Tibial nerve (tissue), 4 donors: ENCODE measurements at places on chromosomes 3 and 15. TPM values are rescaled to one million over a fixed set of nuclear protein-coding genes. Genes with fewer than 3 reads are reported as not detected.

Gene IL17RD
- 10.0 TPM for total RNA-seq

Gene MORC1
- total RNA-seq: not detected

Gene TMEM44
- total RNA-seq: 17.4 TPM

Gene SLC15A2
- total RNA-seq: 0.59 TPM

Gene SLC12A1
- total RNA-seq: not detected

Gene DAPK2
- 54.0 TPM for total RNA-seq

Gene PARP15
- total RNA-seq: 3.6 TPM

Gene SERPINI2
- total RNA-seq: not detected

Gene CDHR4
- total RNA-seq: 1.3 TPM

Gene UCN2
- total RNA-seq: not detected

Gene FAM174B
- total RNA-seq: 8.4 TPM

Gene SLC9C1
- not detected for total RNA-seq

Gene PP2D1
- not detected for total RNA-seq

Gene TGM4
- not detected for total RNA-seq

Gene GOLGA8S
- total RNA-seq: not detected

Gene ENTPD3
- total RNA-seq: 0.60 TPM

Gene NME9
- total RNA-seq: not detected

Gene LYZL4
- not detected for total RNA-seq

Gene TIGIT
- total RNA-seq: not detected

Gene LRRN1
- 7.8 TPM for total RNA-seq

Gene VEPH1
- 0.30 TPM for total RNA-seq

Gene TTC23
- 59.2 TPM for total RNA-seq

Gene QARS1
- 180 TPM for total RNA-seq

Gene USP19
- 83.5 TPM for total RNA-seq

Gene MME
- total RNA-seq: 47.7 TPM

Gene REC114
- not detected for total RNA-seq

Gene TMCO5A
- total RNA-seq: not detected
